ENCODE measurements at places on chromosomes 2 and 18. TPM values are rescaled to one million over a fixed set of nuclear protein-coding genes. Genes with fewer than 3 reads are reported as not detected.

The ZNF516 gene
- 24.3 TPM for total RNA-seq

The CUL3 gene
- total RNA-seq: 67.1 TPM

The SOWAHC gene
- 12.2 TPM for total RNA-seq

The LIMS3 gene
- total RNA-seq: 4.6 TPM

The FAP gene
- total RNA-seq: 54.8 TPM

The DES gene
- total RNA-seq: 7,652 TPM

The MCEE gene
- total RNA-seq: 22.6 TPM

The IL1F10 gene
- not detected for total RNA-seq

The C1QL2 gene
- total RNA-seq: not detected

DNA sequence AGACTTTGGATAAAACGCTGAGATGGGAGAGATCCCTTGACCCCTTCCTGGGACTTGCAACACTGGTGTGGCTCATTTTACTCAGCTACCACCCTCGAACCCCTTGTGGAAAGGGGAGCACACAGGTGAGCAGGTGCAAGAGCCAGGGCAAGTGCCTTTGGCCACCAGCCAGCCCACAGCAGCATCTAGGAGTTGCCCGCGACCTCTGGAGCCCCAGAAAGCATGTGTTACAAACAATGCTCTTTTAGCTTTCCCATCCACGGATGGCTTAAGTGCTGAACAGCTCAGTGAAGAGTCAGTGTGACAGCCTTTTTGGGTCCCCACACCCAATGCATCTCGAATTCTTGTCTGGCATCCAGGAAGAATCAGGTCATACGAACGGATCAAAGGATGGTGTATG, 197.8 kb downstream of the MEMO1 start:
- DNase-seq: no peak

DNA sequence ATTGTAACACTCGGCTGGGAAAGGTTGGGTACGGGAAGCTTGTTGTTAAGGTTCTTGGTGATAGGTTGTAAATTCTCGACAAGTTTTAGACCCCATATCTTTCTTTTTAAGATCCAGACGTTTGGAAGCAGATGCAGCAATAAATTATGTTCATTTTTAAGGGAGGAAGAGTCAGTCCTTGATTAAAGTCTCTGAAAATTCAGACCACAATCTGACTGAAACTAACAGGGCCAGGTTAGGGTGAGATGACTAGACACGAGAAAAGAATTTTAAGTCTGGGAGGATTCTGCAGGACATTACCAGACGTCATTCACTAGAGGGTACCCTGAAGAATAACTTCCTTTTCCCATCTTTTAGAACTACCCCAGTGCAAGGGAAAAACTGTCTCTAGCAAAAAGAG, 16.1 kb downstream of the WIPF1 start:
- DNase-seq: no peak

DNA sequence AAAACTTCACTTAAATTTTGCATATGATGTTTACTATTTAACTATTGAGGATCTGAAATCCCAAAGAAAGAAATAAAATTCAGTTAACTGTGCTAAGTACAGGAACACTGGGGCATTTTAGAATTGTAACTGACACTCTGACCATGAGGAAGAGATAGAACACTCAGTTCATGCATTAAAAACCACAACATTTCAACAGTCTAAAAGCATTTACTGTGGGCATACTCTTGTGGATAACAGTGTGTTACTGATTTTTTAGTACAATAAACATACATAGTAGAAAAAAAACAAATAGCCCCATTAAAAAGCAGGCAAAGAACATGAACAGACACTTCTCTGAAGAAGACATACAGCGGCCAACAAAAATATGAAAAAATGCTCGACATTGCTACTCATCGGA, 1122.7 kb upstream of the PIK3C3 start:
- no peak for DNase-seq

DNA sequence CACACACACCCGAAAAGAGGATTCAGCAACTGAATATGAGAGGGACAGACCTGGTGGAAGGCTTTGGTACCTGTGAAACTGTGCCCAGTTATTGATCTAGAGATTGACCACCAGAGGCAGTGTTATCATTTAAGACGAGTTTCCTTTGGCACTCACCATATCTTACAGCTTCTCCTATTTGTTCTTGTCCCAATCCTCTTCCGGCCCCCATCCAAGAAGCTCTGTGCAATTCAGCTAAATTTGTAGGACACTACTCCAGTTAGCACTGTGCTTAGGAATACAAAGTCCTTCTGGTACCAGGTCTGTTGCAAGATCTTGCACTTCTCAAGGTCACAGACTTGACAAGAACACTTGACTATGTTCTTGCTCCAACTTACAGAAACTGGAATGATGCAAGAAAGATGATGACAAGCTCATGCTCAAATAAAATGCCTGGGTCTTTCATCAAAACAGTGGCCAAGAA, 177.7 kb downstream of the TMEM247 start:
- no peak for DNase-seq

- peak; percentile 22 for DNase-seq
These were observed 194.3 kb downstream of the ANKRD30B start for GRCh38 chr18:14942275-14942674.

- DNase-seq: no peak
These were observed 23.1 kb upstream of the COPS8 start for GRCh38 chr2:237062585-237062984.

GRCh38 chr18:3151399-3152264, 68.1 kb downstream of the MYOM1 start:
- no peak for DNase-seq

- DNase-seq: peak; percentile 76
These were observed 91.6 kb downstream of the ACKR3 start for GRCh38 chr2:236661061-236661761.

- DNase-seq: no peak
These were observed 635.7 kb downstream of the FBXO15 start for GRCh38 chr18:73511771-73512503.

DNA sequence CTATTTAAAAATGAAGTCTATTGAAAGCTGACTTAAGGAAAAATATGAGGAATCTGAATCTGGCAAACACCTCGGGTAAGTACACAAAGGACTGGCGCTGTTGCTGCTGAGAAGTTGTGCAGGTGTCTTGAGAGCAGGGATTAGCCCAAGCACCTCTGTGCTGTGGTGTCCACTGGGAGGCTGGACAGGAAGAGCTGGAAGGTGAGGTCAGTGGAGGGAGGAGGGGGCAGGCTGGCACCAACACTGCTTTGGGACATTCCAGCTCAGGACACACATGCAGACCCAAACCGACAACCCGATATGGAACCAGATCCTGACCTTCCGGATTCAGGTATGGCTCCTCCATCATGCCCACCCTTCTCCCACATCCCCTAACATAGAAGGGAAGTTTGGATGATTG, 20.6 kb downstream of the FER1L5 start:
- no peak for DNase-seq

GRCh38 chr2:150431561-150432311, 55.7 kb downstream of the RND3 start:
- no peak for DNase-seq

Measured in posterior vena cava (tissue), 2 donors.